ENCODE measurements at places on chromosomes 2 and 18.

DNA sequence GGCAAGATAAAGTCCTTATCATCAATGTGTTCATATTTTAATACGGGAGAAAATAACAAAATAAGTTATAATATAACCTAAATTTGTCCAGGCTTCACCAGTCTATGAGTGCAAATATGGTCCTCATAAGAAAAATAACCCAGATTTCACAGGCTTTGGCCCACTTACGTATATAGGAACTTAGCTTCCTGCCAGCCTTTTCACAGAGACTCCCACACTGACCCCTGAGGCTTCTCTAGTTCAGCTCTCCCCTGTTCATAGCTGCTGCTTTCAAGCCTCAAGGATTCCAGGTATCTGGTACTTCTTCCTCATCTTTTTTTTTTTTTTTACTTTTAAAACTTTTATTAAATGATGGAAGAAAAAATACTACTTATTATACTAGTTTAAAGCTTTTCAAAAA lies 74.9 kb upstream of the PELI1 start:
- no peak for DNase-seq

DNA sequence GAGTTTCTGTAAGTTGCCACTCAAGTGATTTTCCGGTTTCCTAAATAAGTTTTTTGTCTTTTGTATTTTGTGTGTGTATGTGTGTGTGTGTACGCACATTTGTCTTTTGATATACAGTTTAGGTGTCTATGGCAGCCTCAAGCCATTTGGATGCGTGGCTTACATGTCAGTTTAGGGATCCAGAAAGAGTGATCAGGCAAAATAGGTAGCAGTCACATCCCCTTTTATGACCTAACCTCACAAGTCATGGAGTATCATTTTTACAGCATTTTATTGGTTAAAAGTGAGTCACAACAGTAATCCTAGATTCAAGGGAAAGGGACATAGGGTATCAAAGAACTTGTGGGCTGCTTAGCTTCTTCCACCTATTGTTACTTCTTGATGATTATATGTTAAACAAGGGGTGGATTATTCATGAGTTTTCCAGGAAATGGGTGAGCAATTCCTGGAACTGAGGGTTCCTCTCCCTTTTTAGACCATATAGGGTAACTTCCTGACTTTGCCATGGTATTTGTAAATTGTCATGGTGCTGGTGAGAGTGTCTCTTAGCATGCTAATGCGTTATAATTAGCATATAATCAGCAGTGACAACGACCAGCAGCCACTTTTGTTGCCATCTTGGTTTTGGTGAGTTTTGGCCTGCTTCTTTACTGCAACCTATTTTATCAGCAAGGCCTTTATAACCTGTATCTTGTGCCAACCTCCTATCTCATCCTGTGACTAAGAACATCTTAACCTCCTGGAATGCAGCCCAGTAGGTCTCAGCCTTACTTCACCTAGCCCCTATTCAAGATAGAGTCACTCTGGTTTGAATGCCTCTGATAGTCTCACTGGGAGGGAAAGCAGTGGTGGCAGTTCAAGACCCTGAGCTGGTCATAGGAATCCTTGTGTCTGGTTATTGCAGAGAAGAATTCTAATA lies 8.6 kb upstream of the SOCS6 start:
- DNase-seq: no peak

GRCh38 chr2:136767030-136767429 lies 1.7 kb downstream of the THSD7B start:
- no peak for DNase-seq

- DNase-seq: no peak
Measured at GRCh38 chr2:88452565-88452905, at the start of gene FOXI3. TSS of gene FOXI3 (minus strand) at chr2:88452693. CDS start at chr2:88452535, 158 bp downstream.

- DNase-seq: no peak
Measured at GRCh38 chr18:48310999-48311398, 98.2 kb downstream of the ZBTB7C start.

DNA sequence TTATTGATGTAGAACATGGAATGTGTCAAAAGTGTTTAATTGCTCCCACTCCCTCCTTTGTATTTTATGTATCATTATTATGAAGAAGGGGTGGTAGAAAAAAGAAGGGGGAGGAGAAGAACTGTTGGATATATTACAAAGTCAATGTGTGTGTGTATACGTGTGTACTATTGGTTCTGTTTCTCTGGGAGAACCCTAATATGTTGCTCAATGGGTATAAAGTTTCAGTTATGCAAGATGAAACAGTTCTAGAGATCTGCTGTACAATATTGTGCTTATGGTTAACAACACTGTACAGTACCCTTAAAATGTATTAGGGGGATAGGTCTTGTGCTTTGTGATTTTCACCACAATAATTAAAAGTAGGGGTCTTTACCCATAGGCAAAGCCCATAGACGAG lies 58.1 kb upstream of the ZC3H15 start:
- no peak for DNase-seq

GRCh38 chr2:46167924-46168323 lies 129.3 kb upstream of the EPAS1 start:
- DNase-seq: no peak

GRCh38 chr2:199364153-199364552 lies 93.6 kb downstream of the SATB2 start:
- DNase-seq: no peak

- no peak for DNase-seq
Measured at GRCh38 chr2:236783417-236784020, 213.9 kb downstream of the ACKR3 start.

GRCh38 chr2:64753399-64753798 lies 99.7 kb upstream of the SERTAD2 start:
- DNase-seq: no peak

DNA sequence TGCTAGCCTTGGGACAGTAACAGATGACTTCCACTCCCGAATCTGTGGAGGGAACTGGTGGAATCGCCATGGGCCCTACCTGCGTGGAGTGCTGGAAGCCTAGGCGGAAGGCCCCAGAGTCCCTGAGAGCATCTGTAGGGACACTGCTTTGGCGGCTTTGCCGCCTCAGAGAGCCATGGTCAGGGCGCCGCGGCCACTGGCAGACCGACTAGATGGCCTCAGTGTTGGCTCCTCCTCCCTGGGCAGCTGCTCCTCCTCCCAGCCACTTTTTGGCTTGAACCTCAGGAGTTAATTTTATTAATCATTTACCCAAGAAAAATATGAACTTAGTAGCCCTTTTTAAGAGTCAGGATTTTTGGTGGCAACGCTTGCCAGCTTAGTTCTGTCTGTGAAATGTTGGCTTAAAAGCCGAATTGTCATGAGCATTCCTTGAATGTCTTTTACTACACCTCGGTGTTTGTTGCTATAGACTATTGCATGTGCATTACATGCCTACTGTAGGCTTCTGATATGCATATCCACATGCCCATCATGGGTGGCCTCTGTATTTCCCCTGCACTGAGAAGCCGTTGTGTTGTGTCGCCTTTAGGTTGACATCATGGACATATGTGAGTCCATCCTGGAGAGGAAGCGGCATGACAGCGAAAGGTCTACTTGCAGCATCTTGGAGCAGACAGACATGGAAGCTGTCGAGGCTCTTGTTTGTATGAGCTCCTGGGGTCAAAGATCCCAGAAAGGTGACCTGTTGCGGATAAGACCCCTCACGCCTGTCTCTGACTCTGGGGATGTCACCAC lies 2.4 kb downstream of the KLF11 start:
- no peak for DNase-seq

DNA sequence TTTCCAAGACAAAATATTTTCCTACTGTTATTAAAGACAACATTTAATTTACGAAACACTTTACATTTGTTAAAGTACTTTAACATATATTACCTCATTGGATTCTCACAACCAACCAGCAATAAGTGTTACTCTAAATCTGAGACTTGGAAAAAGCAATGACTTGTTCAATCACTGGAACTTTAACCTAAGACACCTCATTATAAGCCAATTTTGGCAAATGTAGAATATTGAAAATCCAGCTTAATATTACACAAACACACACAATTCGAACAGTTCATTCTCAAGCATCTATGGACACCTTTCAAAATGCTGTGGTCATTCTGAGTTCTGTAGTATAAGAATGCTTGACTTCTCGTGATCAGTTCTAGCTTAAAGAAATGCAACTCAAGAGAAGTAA lies 619.4 kb upstream of the CHAC2 start:
- DNase-seq: no peak

DNA sequence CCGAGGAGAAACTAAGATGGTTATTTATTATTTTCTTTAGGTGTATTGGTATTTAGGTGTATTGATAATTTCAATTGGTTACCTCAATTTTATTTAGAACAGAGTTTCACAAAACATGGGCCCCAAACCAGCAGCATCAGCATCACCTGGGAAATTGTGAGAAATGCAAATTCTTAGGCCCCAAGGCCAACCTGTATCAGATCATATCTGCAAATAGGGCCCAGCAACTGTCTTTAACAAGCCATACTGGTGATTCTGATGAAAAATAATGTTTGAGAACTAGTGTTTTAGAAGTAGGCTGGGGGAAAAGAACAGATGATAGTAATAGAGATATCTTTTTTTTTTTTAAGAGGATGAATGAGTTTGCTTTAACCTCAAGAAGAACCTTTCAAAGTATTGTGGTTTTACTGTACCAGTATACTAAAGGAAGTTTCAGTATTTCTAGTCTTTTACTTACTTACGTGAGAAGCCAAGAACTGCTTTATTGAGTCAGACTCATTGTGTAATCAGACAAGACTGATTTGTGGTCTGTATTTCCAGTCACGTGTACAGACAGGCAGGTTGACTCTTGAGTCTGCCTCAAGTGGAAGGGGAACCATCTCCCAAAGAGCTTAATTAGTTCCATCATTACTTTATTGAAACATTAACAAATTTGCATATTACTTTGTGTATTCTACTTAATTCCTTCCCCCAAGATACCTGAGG lies 60.4 kb upstream of the GAREM1 start:
- DNase-seq: no peak

DNA sequence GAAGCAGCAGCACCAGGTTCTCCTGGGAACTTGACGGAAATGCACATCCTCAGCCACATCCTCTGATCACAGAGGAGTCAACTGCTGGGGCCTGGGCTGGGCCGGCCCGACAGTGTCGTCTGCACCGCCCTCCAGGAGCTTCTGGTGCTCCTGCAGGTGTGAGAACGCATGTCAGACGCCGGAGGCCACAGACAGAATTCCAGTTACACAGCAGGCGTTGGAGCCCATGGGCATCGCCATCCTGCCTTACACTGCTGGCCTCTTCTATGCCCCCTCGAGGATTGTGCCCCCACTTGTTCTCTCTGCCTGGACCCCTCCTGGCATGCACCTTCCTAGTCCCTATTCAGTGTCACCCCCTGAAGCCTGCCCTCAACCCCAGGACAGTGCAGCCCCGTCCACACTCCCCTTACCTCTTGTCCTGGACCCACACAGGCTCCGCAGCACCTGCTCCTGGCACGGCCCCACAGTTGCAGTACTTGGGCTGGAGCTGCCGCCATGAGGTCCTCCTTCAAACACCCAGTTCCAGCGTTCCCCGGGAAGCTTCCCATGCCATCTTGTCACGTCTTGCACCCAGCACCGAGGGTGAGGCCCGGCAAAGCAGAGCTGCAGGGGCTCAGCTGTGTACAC lies 37.5 kb downstream of the ADI1 start:
- no peak for DNase-seq

DNA sequence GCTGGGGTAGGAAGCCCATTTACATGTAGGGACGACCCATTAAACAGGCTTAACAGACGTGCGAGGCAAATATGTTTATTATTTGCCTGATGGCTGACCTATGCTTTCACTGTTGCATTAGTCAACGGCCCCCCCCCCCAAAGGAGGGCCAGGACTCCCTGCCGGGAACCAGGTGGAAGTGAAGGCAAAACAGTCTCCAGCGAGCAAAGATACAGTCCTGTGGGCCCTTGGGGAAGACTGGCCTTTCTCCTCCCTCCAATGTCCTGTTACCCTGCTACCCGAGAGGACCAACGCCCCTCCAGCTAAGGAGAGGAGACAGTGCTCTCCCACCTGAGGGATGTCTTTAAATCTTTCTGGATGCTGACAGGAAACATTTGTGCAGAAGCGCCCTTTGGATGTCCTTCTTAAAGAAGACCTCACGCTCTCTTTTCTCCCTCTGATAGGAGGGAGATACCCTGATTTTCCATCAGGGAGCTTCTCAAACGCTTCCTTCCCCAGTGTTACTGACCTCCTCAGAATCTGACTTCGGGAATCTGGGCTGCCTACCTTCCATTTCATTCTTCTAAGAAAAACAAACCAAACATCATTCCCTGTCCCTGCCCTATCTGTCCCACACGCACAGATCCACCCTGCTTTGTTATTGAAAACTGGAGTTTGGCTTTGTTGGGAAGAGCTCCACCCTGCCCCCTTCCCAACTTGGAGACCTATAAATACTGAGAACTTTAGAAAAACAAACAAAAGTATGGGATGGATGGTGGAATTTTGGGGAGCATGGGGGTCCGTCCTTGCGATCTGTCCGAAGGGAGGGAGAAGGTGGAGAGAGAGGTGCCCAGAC lies 135.9 kb upstream of the SIX3 start:
- DNase-seq: no peak

DNA sequence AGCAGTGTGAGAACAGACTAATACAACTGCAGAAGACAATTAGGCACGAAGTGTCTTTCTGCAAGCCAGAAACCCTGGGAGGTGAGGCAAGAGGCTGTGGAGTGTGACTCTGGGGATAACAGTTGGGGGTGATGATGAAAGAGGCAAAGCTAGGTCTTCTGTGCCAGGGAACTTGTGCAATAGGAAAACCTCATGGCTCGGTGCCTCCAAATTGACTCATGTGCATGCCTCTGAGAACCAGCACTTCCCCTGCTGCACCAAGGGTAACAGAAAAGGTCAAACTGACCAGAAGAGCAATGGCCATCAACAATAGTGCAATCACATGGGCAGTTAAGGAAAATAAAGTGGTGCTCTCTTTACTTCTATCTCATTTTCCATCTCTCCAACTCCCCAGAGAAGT lies 136.4 kb downstream of the SCG2 start:
- DNase-seq: no peak

DNA sequence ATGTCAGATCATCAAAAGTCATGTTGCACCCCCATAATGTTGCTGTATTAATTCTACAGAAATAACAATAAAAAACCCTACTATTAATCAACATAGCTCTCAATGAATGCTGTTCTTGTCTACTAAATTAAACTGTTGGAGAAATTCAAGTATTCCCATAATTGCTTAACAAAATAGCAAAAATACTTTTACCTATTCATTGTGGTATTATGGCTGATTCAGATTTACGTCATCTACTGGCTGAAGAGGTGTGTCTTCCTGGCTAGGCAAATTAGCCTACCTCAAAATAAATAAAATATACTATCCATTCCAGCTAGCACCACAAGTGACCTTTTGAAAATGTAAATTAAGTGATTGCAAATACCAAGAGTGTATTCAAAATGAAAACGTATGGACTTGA lies 249.4 kb downstream of the MEIS1 start:
- no peak for DNase-seq

All from stimulated activated CD4-positive, alpha-beta T cell treated with anti-CD3 and anti-CD28 coated beads, Interleukin-1b, Interleukin-23, amount 100 ng/mL, for 1 hour (primary cell).